Activated CD8-positive, alpha-beta memory T cell treated with anti-CD3 and anti-CD28 coated beads for 1 hour (primary cell): ENCODE measurements at places on chromosomes 5 and 9.

GRCh38 chr5:68332556-68332955 lies 117.0 kb downstream of the PIK3R1 start:
- DNase-seq, result no peak

GRCh38 chr5:171419688-171420430 lies 412 bp downstream of the FGF18 start:
- DNase-seq, result no peak

- no peak for DNase-seq
These were observed 311.0 kb downstream of the NSG2 start for GRCh38 chr5:174356536-174356935.

DNA sequence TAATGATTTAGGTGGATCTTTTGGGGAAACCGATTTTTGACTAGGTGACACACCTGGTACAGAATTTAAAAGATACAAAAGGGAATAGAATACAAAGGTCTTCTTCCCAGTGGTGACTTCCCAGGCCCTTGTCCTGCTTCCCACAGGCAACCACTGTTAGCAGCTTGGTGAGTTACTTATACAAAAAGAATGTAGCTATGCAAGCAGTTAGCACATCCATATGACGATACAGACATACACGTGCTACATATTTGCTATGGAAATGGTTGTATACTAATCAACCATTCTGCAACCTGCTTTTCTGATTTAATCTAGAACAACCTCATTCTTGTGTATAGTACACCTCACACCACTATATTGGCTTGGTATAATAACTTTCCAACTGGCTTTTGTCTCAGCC lies 51.0 kb downstream of the OTULIN start:
- no peak for DNase-seq

DNA sequence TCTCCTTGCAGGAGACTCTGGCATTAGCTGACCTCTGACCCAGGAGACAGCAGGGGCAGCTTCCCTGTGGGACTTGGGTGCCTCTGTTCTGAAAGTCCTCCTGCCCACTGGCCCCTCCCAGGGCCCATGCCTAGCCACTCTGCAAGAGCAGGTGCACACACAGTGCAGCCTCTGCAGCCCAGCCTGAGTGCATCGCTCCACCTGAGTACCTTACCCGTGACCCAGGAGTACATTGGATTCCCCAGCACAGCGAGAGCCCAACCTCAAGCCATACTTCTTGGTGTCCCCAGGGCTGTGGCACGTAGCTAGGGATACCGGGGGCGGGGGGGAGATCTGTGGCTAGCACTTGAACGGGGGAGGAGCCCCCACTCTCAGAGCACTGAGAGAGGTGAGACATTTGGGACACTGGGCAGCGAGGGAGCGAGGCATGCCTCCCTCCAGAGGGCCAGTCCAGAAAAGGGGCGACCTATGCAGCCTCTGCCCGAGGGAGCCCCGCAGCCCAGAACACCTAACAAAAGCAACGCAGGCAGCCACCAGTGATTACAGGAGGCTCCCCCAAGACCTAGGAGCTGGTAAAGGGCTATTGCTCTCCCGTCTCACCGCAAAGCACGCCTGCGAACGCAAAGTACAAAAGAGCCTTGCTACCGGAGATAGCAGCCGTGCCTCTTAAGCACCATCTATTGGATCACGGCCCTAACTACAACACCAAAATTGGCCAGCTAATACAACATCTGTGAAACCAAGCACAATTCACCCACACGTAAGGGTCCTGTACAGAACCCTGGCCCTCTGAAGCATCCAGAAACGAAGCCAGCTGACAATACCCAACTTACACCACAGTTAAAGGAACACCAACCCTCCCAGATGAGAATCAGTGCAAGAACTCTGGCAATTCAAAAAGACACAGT lies 826 bp upstream of the PRDM9 start:
- DNase-seq, result no peak

- no peak for DNase-seq
These were observed 27.0 kb downstream of the TGFBI start for GRCh38 chr5:136055612-136056309.

- no peak for DNase-seq
These were observed 5.1 kb upstream of the ORM1 start for GRCh38 chr9:114317665-114318357.

DNA sequence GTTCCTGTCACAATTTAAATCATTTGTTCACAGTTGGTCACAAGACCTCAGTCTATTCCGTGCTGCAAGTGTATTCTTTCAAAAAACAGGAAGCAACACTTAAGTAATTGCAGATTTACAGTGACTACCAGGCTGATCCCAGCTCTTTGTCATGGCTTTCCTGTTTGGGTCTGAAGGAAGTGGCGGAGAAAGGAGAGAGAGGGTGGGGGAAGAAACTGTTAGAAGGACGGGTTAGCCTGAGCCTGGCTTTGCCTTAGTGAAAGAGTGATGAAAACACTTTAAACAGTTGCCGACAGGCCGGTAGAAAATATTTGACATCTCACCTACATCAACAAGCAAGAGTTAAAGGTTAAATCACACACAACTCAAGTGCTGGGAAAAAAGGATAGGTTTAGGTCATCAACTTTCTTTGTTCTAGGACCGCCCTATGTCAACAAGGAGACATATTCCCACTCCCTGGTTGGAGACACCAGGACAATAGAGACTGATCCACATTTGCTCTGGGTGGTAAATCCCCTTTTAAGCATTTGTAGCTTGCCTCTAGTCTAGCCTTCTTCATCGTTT lies 102.2 kb upstream of the DAB2 start:
- no peak for DNase-seq

GRCh38 chr9:16619402-16619801 lies 251.1 kb downstream of the BNC2 start:
- DNase-seq, result no peak

DNA sequence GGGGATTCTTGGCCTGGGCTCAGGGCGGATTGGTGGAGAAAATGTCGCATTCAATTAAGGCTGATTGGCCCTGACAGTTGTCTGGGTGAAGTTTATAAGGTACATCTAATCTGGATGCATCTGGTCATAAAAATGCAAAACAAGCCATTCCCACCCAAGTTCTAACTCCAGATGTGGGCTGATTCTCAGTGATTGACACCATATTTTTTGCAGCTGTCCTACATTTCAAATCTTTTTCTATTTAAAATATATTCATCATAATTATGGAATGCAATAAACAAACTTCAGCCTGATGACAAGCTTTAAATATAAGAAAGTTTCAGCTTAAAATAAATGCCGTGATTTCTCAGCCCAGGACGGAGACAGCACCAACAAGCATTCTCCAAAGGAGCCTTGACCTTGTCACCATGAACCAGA lies 146.4 kb upstream of the SMIM23 start:
- DNase-seq, result no peak
